Stimulated activated CD8-positive, alpha-beta memory T cell treated with anti-CD3 and anti-CD28 coated beads, Interleukin-4, amount 100 ng/mL, for 1 hour (primary cell): ENCODE measurements at places on chromosomes 12 and 14.

DNA sequence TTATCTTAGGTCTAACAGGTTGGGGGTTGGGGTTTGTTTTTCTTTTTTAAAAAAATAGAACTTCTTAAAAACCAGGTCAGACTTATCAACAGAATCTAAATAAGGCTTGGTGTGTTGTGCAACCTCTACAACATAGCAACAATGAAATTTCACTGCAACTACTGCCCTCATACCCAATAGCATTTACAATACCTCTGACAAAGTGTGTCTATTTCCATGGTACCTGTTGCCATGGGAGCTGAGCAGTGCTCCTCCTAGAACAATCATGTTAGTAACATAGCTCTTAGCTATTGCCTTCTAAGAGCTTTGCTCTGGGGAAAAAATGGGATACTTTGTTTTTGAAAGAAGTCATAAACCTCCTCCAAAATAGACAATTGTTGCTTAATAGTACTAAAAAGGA is 103.3 kb upstream of the CCDC175 start:
- DNase-seq: no peak

- no peak for DNase-seq
Observed at GRCh38 chr12:58509116-58509885, 411.0 kb downstream of the LRIG3 start.

DNA sequence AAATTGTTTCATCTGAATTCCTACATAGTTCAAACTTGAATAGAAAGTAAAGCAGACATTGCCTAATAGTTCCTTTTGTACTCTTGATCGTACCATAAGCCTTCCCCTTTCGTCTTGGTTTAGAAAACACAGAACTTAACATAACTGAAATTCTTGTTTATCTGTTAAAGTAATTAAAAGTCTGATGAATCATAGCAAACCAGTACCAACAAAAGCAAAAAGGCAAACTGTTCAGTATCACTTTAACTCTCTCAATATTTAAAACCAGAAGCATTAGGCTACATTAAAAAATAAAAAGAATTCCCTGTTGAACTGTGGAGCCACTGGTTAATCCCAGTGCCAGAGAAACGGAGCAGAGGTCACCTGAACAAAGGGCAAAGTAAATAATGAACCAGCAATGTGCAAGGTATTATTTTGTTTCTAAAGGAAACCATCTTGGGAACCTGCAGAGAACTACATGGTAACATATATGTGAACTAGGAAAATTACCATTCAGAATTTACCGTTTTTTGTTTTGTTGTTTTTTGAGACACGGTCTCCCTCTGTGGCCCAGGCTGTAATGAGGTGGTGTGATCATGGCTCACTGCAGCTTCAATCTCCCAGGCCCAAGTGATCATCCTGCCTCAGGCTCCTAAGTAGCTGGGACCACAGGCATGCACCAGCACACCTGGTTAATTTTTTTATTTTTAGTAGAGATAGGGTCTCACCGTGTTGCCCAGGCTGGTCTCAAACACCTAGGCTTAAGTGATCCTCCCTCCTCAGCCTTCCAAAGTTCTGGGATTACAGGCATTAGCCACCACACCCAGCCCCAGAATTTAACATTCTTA is 17.1 kb upstream of the HIGD1C start:
- DNase-seq: no peak

DNA sequence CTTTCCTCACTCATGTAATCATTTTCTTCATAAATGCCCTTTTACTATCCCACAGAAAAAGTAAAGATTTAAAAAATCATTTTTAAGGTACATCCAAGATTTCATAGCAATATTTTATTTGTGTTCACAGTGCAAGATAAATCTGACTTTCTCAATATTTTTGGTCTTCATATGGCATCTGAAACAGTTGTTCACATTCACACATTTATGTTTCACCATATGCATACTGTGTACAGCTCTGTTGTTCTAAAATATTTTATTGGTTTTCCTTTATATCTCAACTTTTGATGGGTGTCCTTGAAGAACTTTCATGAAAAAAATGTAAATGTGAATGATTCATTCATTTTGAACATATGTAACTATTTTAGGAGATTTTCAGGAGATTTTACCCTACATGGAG is 348.7 kb downstream of the SNAPC1 start:
- DNase-seq: no peak

DNA sequence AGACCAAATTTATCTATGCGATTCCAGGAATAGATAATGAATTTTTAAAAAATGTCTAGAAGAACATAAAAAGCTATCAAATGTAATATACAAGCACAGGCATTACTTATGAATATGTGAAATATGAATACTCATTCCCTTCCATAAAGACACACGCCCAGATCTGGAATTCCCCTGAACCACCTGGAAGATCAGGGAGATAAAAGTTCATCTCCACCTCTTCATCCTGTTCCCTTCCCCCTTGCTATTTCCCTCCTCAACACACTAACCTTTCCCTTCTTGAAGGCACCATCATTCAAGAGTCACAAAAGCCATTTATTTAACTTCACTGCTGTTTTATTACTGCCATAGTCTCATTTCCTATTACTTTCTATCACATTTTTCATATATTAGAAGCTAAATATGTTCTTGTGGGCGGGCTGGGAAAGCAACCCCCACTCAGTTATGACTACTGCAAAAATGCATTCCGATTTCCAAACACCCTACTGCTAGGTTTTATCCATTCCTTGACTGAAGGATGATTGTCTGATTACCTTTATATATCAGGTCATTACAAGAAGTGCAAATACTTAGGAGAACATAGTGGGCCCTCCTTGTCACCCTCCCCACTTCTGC is 16.1 kb downstream of the FGD6 start:
- DNase-seq: no peak

DNA sequence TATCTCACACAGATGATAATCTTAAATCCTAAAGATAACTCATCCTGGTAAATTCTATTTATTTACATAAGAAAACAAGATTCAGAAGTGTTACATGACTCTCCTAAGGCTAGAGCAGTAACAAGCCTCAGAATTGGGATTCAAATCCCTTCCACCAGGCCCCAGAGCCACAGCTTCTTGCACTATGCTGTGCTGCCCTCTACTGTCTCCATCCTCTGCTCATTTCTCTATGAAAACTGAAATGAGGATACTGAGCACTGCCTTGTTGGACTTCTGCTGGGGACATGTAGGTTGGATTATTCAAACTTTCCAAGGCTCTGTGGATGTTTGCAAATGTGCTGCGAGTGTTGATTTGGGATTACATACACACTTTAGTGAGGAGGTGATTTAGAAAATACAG is 23.5 kb upstream of the C12orf50 start:
- no peak for DNase-seq

DNA sequence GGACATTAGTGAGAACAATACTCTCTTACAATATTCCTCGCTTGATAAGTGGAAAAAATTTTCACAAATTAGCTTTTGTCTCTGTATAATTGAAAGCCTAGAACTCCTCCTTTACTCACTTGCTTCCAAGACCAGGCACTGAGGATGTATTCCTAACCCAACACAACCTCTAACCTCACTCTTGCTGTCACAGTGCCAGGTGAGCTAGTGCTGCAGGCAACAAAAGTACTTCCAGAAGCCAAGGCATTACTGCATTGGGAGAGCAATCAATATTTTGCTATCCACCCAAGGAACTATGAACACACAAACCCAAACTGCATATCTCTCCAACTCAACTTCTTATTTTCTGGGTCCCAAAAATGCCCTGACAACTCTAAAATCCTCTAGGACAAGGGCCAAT is 1081.0 kb downstream of the VRK1 start:
- no peak for DNase-seq

DNA sequence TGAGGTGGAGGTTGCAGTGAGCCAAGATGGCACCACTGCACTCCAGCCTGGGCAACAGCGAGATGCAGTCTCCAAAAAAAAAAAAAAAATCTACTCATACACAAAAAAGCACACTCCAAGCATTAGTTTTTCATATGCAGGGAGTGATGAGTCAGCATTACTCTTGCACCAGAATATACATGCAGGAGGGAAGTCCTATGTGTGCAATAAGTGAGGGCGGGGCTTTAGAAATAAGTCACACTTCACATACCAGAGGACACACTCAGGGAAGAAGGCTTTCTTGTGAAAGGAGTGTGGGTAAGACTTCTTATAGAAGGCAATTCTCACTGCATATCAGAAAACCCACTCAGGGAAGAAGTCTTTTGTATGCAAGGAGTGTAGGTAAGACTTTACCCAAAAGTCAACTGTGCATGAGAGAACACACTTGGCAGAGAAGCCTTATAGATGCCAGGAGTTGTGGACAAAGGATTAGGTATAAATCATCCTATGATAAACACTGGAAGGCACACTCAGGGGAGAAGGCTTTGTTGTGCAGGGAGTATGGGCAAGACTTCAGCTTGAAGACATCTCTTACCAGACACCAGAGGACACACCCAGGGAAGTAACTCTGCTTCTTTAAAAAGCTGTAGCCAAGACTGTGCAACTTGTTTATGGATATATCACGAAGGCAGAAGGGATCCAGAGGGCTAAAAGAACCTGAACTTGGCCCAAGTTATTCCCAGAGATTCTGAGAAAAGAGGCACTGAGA is 50.5 kb downstream of the ATF7 start:
- DNase-seq: no peak

GRCh38 chr14:73394317-73394716 is 64.0 kb downstream of the NUMB start:
- DNase-seq: no peak

- no peak for DNase-seq
Observed at GRCh38 chr14:68473794-68474193, 319.1 kb downstream of the ZFP36L1 start.

DNA sequence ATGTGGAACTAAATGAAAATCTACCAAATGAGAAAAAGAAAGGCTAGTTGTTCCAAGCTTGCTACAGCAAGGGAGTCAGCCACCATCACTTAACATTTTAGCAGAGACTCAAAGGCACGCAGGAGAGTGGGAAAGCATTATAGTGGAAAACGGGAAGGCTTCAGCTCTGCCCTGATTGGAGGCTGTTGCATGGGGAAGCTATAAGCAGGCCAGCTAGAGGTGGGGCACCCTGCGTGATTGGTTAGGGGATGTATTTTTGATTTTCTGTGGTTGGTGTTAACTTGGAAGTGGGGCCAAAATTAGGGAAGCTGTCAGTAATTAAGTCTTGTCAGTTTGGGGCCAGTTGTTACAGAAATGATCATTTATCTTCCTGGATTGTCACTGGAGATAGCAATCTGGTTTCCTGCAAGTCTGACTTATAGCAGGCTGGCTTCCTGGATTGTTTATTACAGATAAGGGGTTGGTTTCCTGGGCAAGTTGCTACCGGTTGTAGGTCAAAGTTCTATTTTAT is 93.9 kb downstream of the FAR2 start:
- no peak for DNase-seq

DNA sequence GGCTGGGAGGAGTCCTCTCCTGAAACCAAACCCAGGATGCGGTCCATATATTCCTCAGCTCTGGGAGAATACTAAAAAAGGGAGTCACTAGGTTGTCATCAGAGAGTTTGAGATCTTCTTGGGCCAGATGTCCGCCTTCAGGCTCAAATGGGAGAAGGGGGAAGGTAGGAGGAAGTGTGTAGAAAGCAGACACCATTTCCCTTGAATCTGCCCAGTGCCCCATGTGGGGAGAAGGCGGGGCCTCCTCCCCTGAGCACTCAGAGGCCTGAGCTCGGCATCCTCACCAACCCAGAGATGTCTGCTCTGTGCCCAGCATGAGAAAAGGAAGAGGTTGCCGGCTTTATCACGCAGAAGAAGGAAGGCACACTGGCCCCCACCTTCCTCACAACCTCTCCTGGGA is 37.3 kb downstream of the LTBP2 start:
- no peak for DNase-seq

- DNase-seq: no peak
Observed at GRCh38 chr14:54338696-54339317, 58.0 kb upstream of the CDKN3 start.

DNA sequence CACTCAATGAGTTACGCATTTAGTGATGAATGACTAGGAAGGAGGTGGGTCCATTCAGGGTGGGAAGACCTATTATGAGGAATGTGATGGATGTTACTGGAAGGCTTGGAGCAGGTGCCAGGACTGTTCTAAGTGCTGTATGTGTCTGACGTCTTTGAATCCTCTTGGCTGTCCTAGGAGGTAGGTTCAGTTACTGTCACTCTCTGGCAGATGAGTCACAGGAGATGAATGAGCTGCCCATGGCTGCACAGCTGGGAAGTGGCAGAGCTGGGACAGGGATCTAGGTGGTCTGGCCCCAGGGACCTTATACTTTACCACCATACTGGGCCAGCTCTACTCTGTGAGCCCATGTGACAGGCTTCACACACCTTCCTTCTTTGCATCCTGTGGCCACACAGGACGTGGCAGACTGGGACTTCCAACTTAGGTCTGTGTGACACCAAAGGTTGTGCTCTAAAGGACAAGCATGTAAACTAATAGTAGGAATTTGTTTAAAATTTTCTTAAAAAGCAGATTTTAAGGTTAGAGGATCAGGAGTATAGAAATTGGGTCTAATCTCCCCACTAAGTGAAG is 24.0 kb downstream of the TCTN1 start:
- DNase-seq: no peak

DNA sequence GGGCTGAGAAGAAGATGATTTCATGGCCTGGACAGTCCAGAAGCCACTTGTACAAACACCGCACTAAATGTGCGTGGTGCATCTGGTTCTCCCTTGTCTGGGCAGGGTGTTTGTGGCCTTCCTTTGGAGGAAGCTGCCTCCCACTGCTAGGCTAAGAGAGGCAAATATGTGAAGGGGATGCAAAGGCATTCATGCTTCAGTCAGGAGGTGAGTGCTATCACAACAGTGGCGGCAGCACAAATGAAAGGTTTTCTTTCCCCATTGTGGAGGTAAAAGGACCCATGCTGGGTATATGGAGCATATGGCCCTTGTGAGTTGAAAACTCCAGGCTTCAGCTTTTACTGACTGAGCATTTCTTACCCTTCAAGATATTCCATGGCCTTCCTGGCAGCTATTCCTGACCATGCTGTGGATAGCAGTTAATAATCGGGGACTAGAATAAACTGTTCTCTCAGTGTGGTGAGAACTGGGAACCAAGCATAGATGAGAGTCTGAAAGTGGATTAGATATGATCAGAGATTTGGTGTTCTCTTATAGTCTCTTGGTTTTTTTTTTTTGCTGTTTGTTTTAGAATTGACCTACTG is 69.9 kb downstream of the MYRFL start:
- DNase-seq: no peak

DNA sequence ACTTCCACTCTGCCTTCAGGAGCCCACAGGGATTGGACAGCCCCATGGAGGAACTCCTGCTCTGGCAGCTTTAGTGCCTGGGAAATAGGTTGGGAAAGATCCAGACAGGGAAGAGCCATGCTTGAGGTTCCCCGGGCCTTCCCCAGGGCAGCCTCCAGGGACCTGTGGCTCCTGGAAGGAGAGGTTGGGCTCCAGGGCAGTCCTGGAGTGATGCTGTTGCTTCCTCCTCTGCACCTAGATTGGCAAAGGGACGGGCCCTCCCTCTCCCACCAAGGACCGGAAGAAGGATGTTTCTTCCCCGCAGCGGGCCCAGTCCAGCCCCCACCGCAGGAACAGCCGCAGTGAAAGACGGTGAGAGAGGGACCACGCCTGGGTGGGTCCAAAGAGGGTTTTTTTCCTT is 16.5 kb downstream of the VASH1 start:
- no peak for DNase-seq

GRCh38 chr14:89661392-89661791 is 244.4 kb upstream of the FOXN3 start:
- no peak for DNase-seq
